ENCODE measurements at places on chromosomes 3 and 15.

DNA sequence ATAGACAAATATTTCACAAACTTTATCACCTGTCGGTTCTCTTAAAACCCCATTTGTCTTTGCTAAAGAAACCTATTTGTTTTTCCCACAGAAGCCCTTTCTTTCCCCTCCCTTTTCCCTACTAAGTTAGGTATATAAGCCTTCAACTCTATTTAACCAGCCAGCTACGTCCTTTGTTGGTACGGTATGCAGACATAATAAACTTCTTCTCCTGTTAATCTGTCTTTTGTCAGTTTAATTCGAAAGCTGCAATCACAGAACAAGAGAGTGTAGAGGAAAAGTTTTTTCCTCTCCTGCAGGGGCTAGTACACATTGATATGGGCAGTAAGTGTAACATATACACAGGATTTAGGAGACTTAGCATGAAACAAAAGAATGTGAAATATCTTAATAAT, 21.9 kb upstream of the C15orf39 start:
- no peak for DNase-seq

GRCh38 chr15:91098451-91098850, 1.6 kb upstream of the SV2B start:
- DNase-seq = no peak

DNA sequence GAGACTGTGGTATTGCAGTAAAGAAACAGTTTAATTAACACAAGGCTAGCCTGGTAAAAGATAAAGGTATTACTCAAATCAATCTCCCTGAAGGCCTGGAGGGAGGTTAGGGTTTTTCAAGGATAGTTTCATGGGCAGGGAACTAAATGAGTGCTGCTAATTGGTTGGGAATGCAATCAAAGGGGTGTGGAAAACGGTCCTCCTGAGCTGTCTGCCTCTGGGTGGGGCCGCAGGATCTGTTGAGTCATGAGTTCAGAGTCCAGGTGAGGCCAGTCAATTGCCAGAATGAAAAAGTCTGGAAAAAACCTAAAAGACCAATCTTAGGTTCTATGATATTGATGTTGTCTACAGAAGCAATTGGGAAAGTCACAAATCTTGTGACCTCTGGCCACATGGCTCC, 293.2 kb downstream of the MCTP2 start:
- DNase-seq = no peak

DNA sequence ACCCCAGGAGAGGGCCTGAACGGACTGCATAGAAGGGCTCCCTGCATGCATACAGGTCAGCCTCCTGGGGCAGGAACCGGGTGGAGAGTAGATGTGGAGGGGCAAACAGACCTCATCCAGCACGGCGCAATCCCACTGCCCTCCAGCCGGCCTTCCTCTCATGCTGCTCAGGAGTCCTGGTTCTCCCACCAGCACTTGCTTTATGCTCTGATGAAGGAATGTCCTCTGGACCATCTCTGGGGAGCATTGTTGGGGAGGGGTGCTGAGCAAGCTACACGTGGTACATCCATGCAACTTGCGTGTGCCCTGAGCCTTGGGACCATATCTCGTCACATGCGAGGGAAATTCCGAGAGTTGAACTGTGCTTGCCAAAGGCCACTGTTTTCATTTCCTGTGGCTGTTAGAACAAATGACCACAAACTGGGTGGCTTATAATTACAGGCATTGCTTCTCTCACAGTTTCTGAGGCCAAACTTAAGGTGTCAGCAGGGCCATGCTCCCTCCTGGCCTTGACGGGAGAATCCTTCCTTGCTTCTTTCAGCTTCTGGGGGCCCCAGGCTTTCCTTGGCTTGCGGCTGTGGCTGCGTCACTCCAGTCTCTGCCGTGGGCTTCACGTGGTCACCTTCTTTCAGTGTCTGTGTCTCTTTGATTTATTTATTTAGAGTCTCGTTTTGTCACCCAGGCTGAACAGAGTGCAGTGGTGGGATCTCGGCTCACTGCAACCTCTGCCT, 12.2 kb downstream of the SELENOS start:
- DNase-seq = no peak

DNA sequence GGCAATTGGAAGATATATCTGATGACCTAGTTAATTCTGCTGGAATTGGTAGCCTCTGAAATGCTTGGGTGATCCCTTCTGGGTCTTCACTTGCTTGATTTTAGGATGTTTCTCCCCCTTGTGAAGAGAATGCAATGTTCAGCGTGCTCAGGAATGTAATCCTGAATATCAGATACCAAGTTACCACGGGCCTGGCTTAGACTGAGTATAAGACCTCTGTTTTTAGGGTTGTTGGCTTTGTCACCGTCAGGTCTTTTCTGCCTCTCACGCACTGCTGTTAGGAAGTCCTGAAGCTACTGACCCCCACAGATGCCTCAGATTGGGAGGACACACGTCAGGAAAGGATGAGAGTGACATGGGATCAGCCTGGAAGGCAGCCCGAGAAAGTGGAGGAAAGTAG, 198.5 kb downstream of the CDIN1 start:
- no peak for DNase-seq
